ENCODE measurements at places on chromosomes 16 and 17.

DNA sequence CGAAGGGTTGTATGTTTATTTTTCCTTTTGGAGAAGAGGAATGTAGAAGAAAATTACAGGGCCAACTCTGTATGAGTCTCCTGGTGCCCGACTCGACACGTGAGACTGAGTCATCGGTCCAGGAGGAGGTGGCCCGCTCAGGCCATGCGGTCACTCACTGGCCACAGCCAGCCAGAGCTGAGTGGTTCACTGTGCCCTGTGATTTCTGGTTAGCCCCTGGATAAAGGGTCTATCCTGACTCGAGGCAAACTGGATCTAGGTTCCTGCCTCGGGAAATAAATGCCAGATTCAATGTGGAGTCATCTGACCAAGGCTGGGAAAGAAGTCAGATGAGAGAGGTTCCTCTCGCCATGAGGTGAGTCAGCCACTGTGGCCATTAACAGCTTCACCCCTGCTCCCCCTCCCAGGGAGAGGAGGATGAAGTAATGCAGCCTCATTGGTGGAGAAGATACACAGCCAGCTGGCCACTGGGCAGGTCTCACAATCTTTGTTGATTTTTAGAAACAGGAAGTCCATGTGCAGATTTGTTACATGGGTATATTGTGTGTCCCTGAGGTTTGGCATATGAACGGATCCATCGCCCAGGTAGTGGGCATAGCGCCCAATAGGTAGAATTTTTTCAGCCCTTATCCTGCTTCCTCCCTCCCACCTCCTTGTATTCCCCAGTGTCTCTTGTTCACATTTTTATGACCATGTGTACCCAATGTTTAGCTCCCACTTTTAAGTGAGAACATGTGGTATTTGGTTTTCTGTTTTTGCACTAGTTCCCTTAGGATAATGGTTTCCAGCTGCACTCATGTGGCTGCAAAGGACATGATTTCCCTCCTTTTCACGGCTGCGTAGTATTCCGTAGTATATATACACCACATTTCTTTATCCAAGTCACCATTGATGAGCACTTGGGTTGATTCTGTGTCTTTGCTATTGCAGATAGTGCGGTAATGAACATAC lies 21.7 kb upstream of the USP36 start:
- no peaks in the 10 kb centered on the region for H3K36me3 ChIP-seq
- H3K27me3 ChIP-seq, result peaks cover 2% of the 10 kb centered on the region
- DNase-seq, result no peak
- H3K27ac ChIP-seq, result no peak overlapping the region

DNA sequence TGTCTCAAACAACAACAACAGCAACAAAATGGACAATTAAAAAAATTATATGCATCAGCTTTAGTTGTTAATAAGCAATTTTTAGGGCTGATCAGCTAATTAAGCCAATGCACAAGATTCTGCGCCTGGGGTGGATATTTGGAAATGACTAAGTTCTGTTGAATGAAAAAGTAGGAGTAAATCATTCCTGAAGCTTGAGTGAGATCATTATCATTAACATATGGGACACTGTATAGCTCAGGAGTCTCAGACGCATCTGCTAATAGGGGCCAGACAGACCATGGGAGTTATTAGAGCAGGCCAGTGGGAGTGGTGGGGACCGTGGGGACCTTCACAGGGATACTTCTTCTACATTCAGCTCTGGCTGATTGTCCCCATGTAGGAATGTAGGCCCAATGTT lies 22.8 kb downstream of the IRX5 start:
- peaks cover 3% of the 10 kb centered on the region for H3K27me3 ChIP-seq
- no peak overlapping the region for H3K4me3 ChIP-seq
- DNase-seq, result no peak

DNA sequence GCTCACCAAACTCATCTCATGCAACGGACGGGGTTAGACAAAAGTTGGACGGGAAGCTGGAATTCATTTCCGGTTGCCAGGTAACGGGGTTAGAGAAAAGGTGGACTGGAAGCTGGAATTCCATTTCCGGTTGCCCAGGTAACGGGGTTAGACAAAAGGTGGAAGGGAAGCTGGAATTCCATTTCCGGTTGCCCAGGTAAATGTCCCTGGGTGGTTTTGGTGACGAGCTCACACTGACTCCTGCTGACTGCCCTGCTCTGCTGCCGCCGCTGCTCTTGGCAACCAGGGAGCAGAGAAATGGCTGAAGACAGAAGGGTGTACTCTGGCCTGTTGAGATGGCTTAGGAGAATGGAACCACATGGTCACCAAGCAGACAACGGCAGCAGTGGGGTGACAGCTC lies 170.3 kb upstream of the RPH3AL start:
- no peak for DNase-seq
- no peak overlapping the region for H3K4me3 ChIP-seq
- H3K36me3 ChIP-seq, result peaks cover 15% of the 10 kb centered on the region

DNA sequence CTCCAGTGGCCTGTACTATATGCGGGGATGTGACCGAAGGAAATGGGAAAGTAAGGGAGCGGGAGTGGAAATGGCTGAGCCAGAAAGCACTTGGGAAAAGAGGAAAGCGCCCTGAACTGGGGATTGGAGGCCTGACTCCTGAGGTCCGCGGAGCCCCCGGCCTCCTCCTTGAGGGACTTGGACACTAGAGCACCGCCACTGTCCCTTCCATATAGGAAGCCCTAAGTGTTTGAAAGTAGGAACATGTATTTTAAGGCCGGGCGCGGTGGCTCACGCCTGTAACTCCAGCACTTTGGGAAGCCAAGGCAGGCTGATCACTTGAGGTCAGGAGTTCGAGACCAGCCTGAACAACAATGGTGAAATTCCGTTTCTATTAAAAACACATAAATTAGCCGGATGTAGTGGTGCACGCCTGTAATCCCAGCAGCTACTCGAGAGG lies 530 bp upstream of the ZDHHC7 start:
- H3K36me3 ChIP-seq, result peaks cover 7% of the 10 kb centered on the region
- peak overlapping the region; percentile 99 for H3K27ac ChIP-seq
- no peak for DNase-seq
- H3K27me3 ChIP-seq, result no peaks in the 10 kb centered on the region
- H3K4me3 ChIP-seq, result peak overlapping the region; percentile 99

DNA sequence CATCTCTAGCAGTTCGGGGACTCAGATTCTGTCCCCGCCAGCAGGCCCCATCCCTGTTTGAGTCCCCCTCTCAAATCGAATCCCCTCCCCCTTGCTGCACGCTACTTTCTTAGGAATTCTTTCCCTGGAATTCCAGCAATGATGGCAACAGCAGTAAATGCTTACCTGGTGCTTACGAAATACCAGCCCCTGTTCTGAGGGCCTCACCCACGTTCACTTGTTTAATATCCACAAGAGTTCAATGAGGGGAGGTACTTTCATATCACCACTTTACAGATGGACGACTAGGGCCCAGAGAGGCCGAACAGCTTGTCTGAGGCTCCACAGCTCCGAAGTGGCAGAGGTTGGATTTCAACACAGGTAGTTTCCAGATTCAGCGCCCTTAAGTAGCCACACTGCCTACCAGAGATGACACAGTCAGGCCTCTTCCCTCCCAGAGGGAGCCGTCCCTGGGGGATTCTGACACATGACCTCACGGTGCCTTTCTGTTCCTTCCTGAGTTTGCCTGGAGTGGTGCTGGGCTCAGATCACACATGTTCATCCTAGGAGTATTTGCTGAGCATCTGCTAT lies 120.7 kb upstream of the GSE1 start:
- H3K27ac ChIP-seq, result no peak overlapping the region
- no peaks in the 10 kb centered on the region for H3K27me3 ChIP-seq

DNA sequence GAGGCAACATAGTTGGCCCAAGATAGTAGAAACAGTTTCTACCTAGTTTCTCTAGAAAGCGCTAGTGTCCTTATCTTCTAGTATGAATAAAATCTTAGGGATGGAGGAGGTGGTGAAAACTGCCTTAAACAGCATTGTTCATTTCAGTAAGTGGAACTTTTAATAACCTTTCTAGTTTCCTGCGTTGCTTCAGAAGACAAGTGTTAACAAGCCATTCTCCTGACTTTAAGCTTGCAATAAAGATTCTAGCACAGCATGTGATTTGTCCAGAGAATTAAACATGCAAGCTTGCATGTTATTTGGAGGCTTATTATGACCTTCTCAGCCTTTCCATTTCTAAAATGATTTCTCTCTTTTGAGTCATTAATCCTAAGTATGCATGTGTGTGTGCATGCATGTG lies 72.3 kb downstream of the TANGO6 start:
- H3K4me3 ChIP-seq, result no peak overlapping the region
- DNase-seq, result no peak
- H3K4me1 ChIP-seq, result no peaks in the 10 kb centered on the region
- peaks cover 13% of the 10 kb centered on the region for H3K36me3 ChIP-seq

DNA sequence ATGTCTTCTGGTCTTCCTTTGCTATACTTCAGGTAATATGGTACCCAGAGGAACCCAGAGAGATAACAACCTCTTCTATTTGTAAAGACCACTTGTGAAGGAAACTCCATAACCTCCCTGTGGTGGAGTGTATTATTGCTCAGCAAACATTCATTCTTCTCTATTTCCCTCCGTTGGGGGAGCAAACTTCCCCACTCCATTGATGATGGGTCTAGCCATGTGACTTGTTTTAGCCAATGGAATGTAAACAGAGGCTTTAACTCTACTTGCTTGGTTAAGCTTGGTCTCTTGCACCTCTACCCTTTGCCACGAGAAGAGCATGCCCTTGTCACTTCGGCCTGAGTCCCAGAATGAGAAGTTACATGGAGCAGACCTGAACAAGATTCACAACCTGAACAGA lies 30.0 kb upstream of the SKAP1 start:
- H3K36me3 ChIP-seq, result peaks cover under 1% of the 10 kb centered on the region
- no peak overlapping the region for H3K4me3 ChIP-seq
- H3K27ac ChIP-seq, result no peak overlapping the region
- H3K4me1 ChIP-seq, result peaks cover 48% of the 10 kb centered on the region

GRCh38 chr17:80879723-80880647 lies 111.7 kb upstream of the CHMP6 start:
- H3K27me3 ChIP-seq, result no peaks in the 10 kb centered on the region
- no peak overlapping the region for H3K4me3 ChIP-seq
- peak overlapping the region; percentile 78 for H3K27ac ChIP-seq
- no peak for DNase-seq

DNA sequence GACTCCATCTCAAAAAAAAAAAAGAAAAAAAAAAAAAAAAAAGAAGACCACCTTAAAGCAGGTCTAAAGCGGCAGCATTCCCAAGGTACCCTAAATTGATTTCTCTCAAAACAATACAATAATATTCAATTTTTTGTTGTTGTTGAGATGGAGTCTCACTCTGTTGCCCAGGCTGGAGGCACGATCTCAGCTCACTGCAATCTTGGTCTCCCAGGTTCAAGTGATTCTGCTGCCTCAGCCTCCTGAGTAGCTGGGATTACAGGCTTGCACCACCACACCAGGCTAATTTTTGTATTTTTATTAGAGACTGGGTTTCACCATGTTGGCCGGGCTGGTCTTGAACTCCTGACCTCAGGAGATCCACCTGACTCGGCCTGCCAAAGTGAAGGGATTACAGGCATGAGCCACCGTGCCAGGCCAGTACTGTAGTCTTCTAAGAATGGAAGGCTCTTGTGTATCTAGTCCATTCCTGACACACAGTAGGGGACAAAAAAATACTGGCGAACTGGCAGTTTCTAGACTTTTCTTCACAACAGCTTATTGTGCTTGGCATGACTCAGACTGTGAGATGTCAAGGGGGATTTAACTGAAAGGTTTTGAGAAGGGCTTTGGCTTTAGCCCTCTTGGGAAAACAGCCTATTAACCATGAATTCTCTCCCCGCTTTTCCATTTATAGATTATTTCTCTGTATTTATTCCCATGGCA lies 17.3 kb downstream of the CDR2 start:
- no peak for DNase-seq
- H3K4me3 ChIP-seq, result peak overlapping the region; percentile 79
- H3K4me1 ChIP-seq, result peaks cover 59% of the 10 kb centered on the region
- no peaks in the 10 kb centered on the region for H3K27me3 ChIP-seq
- peak overlapping the region; percentile 98 for H3K27ac ChIP-seq
- H3K36me3 ChIP-seq, result peaks cover 41% of the 10 kb centered on the region

GRCh38 chr16:23862556-23862955 lies 26.8 kb downstream of the PRKCB start:
- H3K36me3 ChIP-seq, result peaks cover 5% of the 10 kb centered on the region
- no peaks in the 10 kb centered on the region for H3K27me3 ChIP-seq
- no peak overlapping the region for H3K27ac ChIP-seq
- H3K4me1 ChIP-seq, result peaks cover 69% of the 10 kb centered on the region
- peak overlapping the region; percentile 31 for H3K4me3 ChIP-seq
- no peak for DNase-seq

DNA sequence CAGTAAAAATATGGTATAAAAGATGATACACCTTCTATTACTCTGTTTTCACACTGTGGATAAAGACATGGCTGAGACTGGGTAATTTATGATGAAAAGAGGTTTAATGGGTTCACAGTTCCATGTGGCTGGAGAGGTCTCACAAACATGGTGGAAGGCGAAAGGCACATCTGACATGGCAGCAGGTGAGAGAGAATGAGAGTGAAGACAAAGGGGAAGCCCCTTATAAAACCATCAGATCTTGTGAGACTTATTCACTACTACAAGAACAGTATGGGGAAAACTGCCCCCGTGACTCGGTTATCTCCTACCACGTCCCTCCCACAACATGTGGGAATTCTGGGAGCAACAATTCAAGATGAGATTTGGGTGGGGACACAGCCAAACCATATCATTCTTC lies 45.6 kb downstream of the TBC1D26 start:
- no peaks in the 10 kb centered on the region for H3K36me3 ChIP-seq
- DNase-seq, result no peak
- H3K4me3 ChIP-seq, result no peak overlapping the region
- H3K27me3 ChIP-seq, result peaks cover 21% of the 10 kb centered on the region
- no peaks in the 10 kb centered on the region for H3K4me1 ChIP-seq
- no peak overlapping the region for H3K27ac ChIP-seq

DNA sequence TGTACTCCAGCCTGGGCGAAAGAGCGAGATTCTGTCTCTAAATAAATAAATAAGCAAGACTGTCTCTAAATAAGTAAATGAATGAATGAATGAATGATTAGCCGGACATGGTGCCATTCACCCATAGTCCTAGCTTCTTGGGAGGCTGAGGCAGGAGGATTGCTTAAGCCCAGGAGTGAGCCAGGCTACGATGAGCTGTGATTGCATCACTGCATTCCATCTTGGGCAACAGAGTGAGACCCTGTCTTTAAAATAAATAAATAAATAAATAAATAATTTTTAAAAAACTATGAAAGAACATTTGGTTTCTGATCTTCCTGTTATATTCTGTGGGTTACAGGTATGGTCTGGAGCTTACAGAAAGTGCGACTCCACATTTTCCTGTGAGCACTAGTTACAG lies 65.0 kb downstream of the C17orf58 start:
- no peak for DNase-seq
- no peak overlapping the region for H3K27ac ChIP-seq
- H3K36me3 ChIP-seq, result peaks cover 39% of the 10 kb centered on the region
- H3K4me1 ChIP-seq, result no peaks in the 10 kb centered on the region
- no peak overlapping the region for H3K4me3 ChIP-seq

DNA sequence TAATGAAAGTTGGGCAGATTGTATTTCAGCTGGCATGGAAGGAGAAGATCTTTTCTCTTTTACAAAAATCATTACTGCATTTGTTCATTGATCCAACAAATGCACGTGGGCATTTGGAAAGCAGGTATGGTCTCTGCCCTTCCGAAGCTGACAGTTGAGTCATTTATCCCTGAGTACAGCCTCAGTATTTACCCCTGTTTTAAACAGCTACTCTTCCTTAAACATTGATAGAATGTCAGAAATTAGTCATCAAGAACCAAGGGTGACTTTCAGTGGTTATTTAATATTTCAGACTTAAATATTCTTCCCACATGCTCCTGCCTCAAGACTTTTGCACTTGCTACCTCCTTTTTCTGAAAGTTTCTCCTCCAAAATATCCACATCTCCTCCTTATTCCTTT lies 226.7 kb upstream of the HSBP1 start:
- H3K4me1 ChIP-seq, result no peaks in the 10 kb centered on the region
- H3K36me3 ChIP-seq, result no peaks in the 10 kb centered on the region
- peaks cover 6% of the 10 kb centered on the region for H3K27me3 ChIP-seq
- DNase-seq, result no peak
- no peak overlapping the region for H3K4me3 ChIP-seq
